ENCODE measurements at places on chromosomes 11 and 22. TPM values are rescaled to one million over a fixed set of nuclear protein-coding genes. Genes with fewer than 3 reads are reported as not detected.

The THRSP gene
- 1.6 TPM for total RNA-seq

The TMEM25 gene
- 53.6 TPM for total RNA-seq

The SLC7A4 gene
- total RNA-seq: 1.6 TPM

The FAU gene
- 1,230 TPM for total RNA-seq

The SLC22A12 gene
- total RNA-seq: not detected

The OR51Q1 gene
- not detected for total RNA-seq

The OR10D3 gene
- total RNA-seq: not detected

The LAMTOR1 gene
- 87.2 TPM for total RNA-seq

The POLA2 gene
- 13.8 TPM for total RNA-seq

The FAT3 gene
- 5.0 TPM for total RNA-seq

The KCNJ1 gene
- not detected for total RNA-seq

The PANX1 gene
- total RNA-seq: 17.7 TPM

The GGTLC2 gene
- total RNA-seq: not detected

The NEFH gene
- 0.33 TPM for total RNA-seq

The BDNF gene
- total RNA-seq: 0.44 TPM

The POU2AF2 gene
- not detected for total RNA-seq

The CALCB gene
- not detected for total RNA-seq

The RAB38 gene
- 5.2 TPM for total RNA-seq

The APOA4 gene
- total RNA-seq: not detected

The PRR33 gene
- not detected for total RNA-seq

The MB gene
- 10.0 TPM for total RNA-seq

The OR5A1 gene
- total RNA-seq: not detected

All from breast epithelium (tissue), 4 donors.